ENCODE measurements at places on chromosomes 12 and 14.

- no peak for DNase-seq
These were observed 425.9 kb upstream of the TBX3 start for GRCh38 chr12:115109863-115110262.

DNA sequence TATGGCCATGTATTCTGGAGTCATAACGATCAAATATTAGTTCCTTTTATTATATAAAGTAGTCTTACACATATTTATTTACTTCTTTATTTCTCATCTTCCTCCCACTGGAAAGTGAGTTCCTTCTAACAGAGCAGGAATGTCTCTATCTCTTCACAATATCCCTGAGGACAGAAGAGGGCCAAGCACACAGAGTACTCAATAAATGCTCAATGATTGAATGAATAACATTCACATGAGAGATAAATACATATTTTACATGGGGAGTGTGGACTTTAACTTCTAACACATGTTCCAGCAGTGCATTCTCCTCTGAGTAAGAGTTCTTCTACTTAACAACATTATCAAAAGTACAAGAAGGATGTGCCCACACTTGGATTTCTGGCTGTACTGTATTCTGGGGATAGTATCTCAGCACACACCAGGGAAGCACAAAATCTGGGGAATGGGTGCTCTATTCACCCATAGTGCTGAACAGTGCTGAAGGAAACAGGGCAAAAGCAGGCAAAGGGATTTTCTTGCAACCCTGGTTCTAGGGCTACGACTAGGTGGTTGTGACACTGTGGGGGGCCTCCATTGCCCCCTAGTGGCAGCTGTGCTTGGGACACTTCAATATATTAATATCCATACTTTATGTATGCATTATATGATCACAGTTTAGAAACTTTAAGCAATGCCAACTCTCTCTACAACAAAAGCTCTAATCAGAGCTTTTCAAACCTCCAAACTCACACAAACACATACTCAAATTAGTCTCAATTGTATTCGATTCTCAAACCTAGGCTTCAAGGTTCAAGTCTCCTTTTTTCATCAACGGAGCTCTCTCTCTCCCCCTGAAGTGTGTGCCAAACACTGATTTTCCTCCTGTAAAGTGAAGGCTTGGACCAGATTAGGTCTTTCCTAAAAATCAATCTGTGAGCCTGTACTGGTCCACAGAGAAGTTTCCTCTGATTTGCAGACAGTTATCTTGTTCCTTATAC, 115.5 kb downstream of the SLC2A13 start:
- peak; percentile 28 for DNase-seq

DNA sequence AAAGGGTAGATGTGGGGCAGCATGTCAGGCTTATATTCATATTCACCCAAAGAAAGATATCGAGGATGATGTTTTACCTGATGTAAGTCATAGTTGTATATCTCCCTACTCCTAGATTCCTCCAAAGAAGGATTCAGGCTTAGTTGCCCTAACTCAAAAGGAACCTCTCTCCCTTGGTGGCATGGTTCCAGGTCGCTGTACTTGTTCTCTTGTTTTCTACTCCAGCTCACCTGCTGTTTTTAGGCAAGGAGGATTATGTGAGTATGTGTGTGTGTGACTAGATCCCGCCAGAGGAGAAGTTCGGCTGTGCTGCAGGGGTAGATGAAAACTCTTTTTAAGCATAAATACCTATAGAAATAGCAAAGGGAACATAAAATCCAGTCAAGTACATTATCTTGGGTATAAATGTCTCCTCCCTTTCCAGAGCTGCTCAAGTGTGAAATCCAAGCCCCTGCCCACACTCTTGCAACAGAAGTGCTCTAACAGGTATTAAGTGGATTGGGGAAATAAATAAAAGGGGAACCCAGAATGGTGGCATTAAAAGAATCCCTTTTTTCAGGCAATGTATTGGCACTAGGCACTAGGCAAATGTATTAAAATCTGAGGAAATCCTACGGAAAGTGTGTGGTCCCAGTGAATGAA, 375.7 kb downstream of the ZFP36L1 start:
- DNase-seq: no peak

- DNase-seq: peak; percentile 22
These were observed 28.8 kb downstream of the YEATS4 start for GRCh38 chr12:69388371-69388770.

DNA sequence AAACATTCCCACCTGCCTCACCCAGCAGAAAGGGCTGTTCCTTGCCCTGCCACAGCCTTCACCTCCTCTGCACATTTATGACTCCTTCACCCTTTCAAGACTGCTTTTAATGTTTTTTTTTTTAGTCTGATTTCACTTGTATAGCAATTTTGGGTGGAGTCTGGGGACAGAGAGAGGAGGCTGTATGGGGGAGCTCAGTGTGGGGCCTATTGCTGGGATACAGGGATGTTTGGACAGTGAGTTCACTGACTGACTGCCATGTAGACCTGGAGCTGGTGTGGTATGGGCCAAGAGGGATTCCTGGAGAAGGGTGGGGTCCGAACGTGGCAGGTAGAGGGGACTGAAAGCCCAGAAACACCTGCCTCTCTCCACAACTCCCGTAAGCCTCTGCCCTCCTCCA, 1.9 kb upstream of the KRT85 start:
- DNase-seq: no peak

Measured in inflammatory macrophage treated with lipopolysaccharide for 1 hour (primary cell).